Cortex of kidney (tissue), 1 donor: ENCODE measurements at places on chromosomes 12 and 14.

- DNase-seq, result no peak
Measured at GRCh38 chr14:21680072-21680471, 6.5 kb upstream of the OR4E1 start.

- no peak for DNase-seq
Measured at GRCh38 chr14:24179961-24180796, 8.3 kb downstream of the REC8 start.

DNA sequence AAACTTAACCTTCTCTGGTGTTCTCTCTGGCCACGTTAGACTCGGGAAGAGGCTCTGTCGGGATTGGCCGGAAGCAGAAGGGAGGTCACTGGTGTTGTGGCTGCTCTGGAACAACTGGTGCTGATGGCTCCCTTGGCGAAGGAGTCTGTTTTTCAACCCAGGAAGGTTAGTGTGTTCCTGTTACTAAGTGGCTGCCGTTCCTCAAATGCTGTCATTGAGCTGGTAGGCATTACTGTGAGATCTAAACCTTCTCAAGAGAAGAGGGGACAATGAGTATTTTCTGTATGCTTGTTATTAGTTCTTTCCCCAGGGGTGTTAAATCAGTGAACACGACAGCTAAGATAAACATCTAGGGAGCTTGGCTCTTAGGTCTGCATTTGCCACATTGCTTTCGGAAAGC lies 18.3 kb downstream of the POP5 start:
- DNase-seq, result no peak

- no peak for DNase-seq
Measured at GRCh38 chr12:64034901-64035576, 187.1 kb downstream of the KICS2 start.

- no peak for DNase-seq
Measured at GRCh38 chr14:97543221-97543620, 746.0 kb downstream of the VRK1 start.

GRCh38 chr12:32265951-32266350 lies 133.4 kb upstream of the FGD4 start:
- DNase-seq, result no peak

- no peak for DNase-seq
Measured at GRCh38 chr12:480831-481816, 21.4 kb downstream of the B4GALNT3 start.

GRCh38 chr14:52315355-52315718 lies 1.2 kb downstream of the PTGER2 start:
- DNase-seq, result no peak

GRCh38 chr14:58629281-58629680 lies 8.5 kb upstream of the DACT1 start:
- no peak for DNase-seq

GRCh38 chr12:57006809-57007475 lies 596 bp upstream of the ZBTB39 start:
- no peak for DNase-seq

- DNase-seq, result no peak
Measured at GRCh38 chr14:71960494-71961353, 28.5 kb downstream of the RGS6 start.

DNA sequence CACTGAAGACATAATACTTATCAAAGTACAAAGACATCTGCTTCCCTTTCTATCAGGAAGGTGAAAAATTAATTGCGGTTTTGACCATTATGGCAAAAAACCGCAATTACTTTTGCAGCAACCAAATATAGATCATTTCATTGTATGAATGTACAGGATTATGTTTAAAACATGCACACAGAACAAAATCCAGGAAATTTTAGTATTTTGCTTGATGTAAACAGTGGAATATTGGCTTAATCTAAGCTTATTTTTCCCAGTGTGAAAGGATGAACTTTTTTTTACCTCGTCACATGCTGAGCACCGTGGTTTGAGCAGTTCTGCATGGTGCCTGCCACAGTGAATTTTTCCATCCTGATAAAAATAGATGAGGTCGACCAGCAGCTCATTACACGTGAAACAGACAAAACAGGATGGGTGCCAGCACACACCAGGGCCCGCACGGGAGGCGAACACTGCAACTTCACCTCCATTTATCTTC lies 121.2 kb downstream of the PRICKLE1 start:
- no peak for DNase-seq

- no peak for DNase-seq
Measured at GRCh38 chr12:92389466-92389865, 243.8 kb upstream of the BTG1 start.

- DNase-seq, result no peak
Measured at GRCh38 chr14:21071225-21072030, 1.3 kb downstream of the ARHGEF40 start.

- no peak for DNase-seq
Measured at GRCh38 chr12:28089338-28089737, 100.9 kb upstream of the CCDC91 start.

- no peak for DNase-seq
Measured at GRCh38 chr14:52015411-52016030, 26.2 kb downstream of the RTRAF start.

DNA sequence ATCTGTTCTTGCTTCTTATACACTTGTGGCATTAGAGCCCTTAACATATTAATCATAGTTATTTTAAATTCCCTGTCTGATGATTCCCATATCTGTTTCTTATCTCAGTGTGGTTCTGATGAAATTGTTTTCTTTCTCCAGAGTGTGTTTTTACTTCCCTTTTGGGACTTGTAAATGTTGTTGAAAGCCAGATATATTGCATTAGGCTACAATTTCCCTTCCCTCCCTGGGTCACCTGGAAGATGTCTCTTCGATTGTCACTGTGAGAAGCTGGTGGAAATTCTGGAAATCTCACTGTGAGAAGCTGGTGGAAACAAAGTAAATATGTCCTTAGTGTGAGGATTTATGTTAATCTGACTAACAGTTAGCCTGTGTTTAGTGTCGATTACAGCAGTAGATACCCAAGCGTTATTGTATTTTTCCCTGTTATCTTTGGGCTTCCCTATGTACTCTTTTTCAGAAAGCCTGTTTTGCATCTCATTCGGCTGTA lies 717.3 kb downstream of the TRHDE start:
- DNase-seq, result no peak

- DNase-seq, result no peak
Measured at GRCh38 chr14:79510659-79511058, 700.6 kb downstream of the DIO2 start.

GRCh38 chr12:123095078-123095881 lies 55.6 kb downstream of the PITPNM2 start:
- DNase-seq, result no peak

DNA sequence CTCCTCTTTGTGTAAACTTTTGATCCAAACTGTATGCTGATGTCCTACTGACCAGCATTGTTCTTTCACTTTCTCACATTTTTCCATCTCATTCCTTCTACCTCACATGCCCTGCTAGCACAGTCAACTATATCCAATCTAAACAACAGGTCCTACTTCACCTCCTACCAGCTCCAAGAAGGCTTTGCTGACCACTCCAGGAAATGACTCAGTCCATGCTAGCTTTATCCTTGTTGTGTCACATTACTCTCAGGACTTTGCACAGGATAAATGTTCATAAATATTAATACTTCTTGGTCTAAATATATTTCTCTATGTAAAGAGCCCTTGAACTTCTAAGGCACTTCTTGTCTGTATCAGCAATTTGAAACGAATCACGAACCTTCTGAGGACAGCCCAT lies 64.9 kb upstream of the PCED1B start:
- no peak for DNase-seq

- no peak for DNase-seq
Measured at GRCh38 chr14:70832561-70833305, 23.4 kb upstream of the MAP3K9 start.

DNA sequence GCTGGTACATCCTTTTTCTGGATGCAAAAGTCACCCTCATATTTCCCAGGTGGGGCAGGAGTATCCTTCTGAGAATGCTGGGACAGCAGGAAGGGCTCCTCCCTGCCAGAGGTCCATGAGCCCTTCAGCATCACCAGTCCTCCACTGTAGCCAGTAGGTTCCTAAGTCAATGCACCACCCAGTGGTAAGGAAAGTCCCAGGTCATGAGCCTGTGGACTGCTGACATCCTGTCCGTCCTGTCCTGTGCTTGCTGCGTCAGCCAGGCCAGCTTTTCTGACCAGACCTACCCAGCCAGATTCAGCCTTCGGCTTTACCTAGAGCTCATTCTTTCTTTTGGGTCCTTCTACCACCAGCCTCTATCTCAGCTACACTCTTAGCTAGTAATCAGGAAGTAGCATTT lies 23.0 kb upstream of the ACTN1 start:
- DNase-seq, result no peak

GRCh38 chr12:19248929-19249602 lies 119.5 kb downstream of the PLEKHA5 start:
- no peak for DNase-seq

GRCh38 chr14:41072776-41073175 lies 533.9 kb upstream of the LRFN5 start:
- DNase-seq, result no peak

DNA sequence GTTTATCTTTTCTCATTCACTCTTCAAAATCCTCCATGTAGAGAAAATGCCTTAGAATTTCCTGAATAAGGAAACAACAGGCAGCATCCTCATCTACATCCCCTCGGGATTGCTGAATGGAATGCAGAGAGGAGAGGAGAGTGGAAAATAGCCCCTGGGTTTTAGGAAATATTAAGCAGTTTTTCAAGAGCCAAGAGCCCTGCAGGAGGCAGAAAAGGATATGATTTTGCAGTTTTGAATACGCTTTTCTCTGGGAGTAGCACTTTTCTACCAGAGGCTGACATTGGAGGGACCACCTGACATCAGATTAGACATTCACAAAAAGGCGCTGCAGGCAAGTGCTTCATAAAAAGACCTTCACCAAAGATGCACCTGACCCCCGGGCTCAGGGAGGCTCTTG lies 362.2 kb upstream of the SFSWAP start:
- no peak for DNase-seq

- DNase-seq, result no peak
Measured at GRCh38 chr12:80622271-80622670, 85.2 kb upstream of the MYF6 start.

GRCh38 chr14:40282196-40282595 lies 850.0 kb upstream of the FBXO33 start:
- DNase-seq, result no peak

DNA sequence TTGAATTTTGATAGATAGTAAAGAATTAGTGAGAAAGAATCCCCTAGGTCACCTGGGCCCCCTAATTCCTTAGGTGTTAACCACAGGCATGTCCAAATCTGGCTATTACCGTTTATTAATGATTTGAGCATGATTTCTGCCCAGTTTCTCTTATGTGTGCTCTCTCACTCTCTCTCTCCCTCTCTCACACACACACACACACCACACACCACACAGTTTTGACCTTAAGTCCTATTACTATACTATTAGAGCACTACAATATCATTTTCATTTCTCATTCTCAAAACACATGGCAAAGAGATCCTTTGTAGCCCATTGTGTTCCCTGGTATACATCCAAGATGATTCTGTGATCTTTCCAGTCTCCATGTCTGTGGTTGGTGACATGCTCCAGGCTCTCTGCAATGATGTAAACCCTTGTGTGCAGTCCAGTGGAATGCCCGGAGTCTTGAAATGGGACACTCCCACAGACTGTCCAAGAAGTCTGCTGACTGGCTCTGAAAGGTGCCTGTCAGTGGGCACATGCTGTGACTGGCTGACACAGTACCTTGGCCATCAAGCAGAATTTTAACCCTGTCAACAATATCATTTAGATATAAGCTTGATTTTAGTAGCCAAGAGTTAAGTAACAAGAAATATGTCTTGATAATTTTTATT lies 96.2 kb downstream of the FIGNL2 start:
- no peak for DNase-seq

GRCh38 chr12:52964556-52965336 lies 15.8 kb downstream of the KRT18 start:
- DNase-seq, result no peak

DNA sequence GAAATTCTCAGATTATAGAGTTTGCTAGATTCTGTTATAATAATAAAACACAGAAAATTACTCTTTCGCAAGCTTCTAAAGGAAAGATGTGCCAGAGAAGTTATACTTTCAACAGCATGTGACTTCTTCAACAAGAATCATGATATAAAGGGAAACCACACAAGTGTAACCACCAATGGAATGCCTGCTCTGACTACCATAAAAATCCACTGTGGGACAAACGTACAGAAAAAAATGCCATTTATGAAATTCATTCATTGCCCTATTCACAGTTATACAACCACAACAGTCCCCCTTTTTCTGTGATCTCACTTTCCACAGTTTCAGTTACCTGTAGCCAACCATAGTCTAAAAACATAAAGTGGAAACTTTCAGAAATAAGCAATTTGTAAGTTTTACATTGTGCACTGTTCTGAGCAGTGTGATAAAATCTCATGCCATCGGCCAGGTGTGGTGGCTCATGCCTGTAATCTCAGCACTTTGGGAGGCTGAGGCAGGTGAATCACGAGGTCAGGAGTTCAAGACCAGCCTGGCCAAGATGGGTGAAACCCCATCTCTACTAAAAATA lies 3.2 kb downstream of the CATSPERB start:
- DNase-seq, result no peak

- DNase-seq, result no peak
Measured at GRCh38 chr12:2739832-2740641, 54.7 kb upstream of the FKBP4 start.

DNA sequence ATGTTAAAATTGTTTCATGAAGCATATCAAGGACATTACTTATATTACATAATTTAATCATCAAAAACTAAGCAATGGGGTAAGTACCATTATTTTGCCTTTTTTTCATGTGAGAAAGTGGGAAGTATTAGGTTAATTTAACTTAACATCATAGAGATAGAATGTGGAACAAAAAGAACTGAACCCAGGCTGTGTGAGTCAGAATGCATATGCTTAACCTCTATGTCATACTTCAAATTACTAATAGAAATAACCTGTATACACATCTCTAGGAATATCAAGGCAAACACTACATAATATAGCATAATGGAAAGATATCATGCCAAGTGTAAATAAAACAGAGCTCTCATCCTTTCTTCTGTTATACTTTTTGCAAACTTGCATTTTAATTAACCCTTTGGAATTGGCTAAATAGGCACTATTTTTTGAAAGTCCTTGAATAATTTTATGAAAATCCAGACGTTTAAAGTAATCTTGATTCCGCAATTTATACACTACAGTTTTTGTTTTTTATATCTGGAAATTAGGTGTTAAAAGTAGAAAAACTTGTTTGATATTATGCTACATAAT lies 777.7 kb downstream of the SLC6A15 start:
- DNase-seq, result no peak

DNA sequence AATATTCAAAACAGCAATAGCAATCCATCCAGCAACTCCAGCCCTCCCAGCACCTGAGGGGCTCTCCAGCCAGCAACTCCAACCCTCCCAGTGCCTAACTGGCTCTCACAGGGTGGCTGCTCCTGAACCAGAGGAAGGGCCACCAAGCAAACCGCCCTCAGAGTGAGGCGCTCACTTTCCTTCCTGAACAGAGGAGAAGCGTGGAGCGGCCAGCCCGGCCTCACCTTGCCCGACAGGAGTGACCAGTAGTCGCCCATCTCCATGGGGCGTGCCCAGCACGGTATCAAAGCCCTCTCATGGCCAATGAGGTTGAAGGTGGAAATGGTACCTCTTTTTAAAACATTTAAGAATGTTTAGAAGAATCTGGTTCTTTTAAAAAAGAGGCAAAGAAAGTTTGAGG lies 27.4 kb downstream of the CDC42BPB start:
- no peak for DNase-seq
